ENCODE measurements at places on chromosomes 11 and 22.

- DNase-seq = no peak
These were observed 739 bp downstream of the CELSR1 start for GRCh38 chr22:46536537-46537224.

GRCh38 chr11:75328426-75329277 is 22.8 kb downstream of the ARRB1 start:
- DNase-seq = peak; percentile 40

DNA sequence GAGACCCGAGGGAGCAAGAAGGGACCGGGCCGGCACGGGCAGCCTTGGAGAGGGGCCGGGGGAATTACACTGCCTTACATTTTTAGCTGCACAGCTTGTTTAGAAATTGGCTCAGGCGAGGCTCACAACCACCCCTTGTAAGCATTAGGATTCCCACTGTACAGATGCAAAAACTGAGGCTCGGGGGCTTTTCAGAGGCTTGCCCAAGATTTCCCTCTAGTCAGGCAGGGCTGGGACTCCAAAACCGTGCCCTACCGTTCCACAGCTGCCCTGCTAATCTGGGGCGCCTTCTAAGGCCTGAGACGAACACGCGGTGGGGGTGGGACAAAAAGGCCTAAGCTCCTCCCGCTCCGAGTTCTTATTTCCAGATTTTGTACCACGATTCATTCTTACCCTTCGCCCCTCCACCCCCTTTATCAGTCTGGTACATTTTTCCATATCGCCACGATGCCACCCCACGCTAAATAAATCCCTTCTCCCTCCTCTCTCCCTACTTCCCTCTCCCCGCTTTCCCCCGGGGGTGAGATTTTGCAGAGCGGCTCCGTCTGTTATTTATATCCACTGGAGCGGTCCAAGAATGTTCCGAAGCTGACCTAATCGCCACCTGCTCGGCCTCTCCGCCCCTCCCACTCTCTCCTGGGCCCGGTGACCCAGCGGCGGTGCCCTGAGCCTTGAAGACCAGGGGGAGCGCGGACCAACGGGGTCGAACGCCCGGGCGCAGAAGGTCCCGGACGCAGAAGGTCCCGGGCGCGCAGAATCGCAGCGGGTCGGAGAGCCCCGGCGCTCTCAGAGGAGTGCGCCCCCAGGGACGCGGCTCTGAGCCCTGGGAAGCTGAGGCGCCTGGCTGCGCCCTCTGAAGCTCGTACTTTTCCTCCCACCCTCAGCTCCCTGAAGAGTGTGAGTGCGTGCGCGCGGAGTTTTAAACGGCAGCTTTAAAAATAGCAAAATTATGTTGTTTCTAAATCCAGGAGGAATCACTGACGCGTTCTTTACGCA is 764 bp upstream of the PACSIN3 start:
- DNase-seq = peak; percentile 57

- DNase-seq = no peak
These were observed 3.4 kb upstream of the NDUFC2 start for GRCh38 chr11:78083021-78083420.

DNA sequence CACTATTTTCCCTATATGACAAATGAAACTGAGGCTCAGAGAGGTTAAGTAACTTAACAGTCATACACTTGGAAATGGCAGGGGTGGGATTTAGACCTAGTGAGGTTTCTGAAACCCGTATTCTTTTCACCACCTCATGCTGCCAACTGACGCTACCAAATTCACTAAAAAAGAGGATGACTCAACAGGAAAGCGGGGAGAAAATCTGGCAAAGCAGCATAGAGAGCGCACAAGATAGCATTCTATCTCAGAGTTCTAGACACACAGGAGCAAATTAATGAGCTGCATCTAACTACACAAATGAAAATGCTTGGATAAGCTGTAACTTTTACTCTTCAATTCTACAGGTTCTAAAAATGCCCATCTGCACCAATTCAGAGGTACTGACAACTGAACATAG is 136.4 kb downstream of the RBFOX2 start:
- DNase-seq = no peak

GRCh38 chr11:447923-448731 is 2.0 kb upstream of the PTDSS2 start:
- peak; percentile 96 for DNase-seq

DNA sequence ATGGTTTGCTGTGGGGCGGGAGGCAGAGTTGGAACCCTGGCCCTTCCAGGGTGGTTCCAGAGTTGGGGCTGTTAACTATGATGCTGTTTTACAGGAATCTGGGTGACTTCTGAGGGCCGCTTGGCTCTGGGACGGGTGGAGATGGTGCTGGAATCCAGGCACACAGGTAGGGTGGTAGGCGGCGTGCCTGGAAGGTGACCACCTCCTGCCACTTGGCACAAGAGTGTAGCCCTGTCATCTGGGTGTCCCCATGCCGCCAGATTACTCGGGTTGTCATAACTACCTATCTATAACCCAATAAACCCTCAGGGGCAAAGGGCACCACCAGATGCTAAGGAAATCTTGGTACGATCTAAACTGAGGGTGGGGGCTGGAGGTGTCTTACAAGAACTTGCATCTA is 1.3 kb downstream of the CARS1 start:
- no peak for DNase-seq

- DNase-seq = no peak
These were observed 10.0 kb upstream of the OR5M1 start for GRCh38 chr11:56624661-56625110.

DNA sequence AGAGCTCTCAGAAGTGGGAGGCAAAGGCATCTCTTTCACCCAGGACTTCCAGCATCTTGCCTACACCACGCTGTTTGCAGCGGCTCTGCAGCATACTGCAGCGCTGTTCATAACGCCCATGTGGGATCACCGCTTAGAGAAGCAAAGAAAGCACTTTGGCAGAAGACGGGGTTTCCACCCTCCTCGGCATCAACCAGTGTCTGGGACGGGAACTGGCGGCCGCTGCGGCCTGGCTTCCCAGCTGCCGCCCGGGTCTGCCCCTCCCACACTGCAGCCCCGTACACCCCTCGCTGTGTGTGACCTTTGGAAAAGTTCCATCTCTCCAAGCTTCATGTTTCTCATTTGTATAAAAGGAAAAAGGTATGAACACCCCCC is 545 bp upstream of the TIRAP start:
- DNase-seq = peak; percentile 44

GRCh38 chr11:13302420-13302958 is 24.9 kb downstream of the BMAL1 start:
- no peak for DNase-seq

GRCh38 chr22:45541382-45541979 is 38.8 kb downstream of the FBLN1 start:
- DNase-seq = no peak

GRCh38 chr11:62677156-62677555 is 1.7 kb downstream of the UBXN1 start:
- DNase-seq = no peak
